ENCODE measurements at places on chromosomes 7 and 10. TPM values are rescaled to one million over a fixed set of nuclear protein-coding genes. Genes with fewer than 3 reads are reported as not detected.

- no peak for DNase-seq
- H3K36me3 ChIP-seq = no peaks in the 10 kb centered on the region
- no peak overlapping the region for H3K4me3 ChIP-seq
Observed at GRCh38 chr7:157846271-157846670, 509.5 kb downstream of the DNAJB6 start.

DNA sequence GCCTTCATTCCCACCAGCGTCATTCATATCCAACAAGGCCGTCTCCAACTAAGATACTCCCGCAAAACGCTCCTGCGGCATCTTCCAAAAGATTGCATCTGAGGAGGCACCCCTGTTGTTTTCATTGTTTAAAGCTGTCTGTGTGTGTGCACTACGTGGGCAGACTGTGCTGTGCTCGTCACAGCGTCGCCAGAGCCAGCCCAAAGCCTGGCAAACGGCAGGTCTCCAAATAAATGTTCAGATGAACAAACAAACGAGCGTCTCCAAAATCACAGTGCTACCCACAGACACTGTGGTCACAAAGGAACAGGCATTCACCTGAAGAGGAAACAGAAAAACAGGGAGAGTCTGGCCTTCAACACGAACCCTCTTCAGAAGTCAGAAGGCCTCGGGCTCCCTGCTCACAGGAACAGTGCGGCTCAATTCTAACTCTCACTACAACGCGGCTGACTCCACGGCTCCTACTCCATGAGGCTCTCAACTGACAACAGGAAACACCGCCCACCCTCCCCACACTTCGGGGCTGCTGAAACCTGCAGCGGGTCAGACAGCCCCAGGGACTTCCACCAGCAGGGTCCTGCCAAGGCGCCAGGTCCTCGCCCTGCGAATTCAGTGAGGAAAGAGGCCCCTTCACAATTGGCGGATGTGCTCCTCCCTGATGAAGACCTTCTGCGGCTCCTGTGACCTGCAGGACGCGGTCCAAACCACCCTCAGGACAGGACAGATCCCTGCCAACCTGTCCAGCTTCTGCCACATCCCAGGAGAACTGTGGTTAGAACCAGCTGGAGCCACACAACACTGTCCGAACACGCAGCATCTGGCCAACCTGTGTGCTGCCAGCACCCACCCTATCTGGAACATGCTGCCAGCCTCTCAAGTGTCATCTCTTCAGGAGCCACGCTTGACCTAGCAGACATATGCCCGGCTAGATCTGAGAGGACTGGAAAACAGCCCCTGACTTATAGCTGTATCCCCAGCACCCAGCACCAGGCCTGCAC is 36.1 kb downstream of the MAD1L1 start:
- H3K27me3 ChIP-seq = no peaks in the 10 kb centered on the region
- H3K4me3 ChIP-seq = no peak overlapping the region
- no peak for DNase-seq

The PLPP4 gene
- total RNA-seq = not detected

The SH2D4B gene
- 0.14 TPM for total RNA-seq

The KCNIP2 gene
- 1.9 TPM for total RNA-seq

Data from naive thymus-derived CD4-positive, alpha-beta T cell (primary cell).